ENCODE measurements at places on chromosomes 12 and 14. TPM values are rescaled to one million over a fixed set of nuclear protein-coding genes. Genes with fewer than 3 reads are reported as not detected.
A peak's percentile ranks its signal among the peaks of the same experiment; 100 is the strongest.

- H3K4me3 ChIP-seq: no peak overlapping the region
- H3K27ac ChIP-seq: no peak overlapping the region
- H3K36me3 ChIP-seq: no peaks in the 10 kb centered on the region
- no peak for DNase-seq
- H3K4me1 ChIP-seq: no peaks in the 10 kb centered on the region
Observed at GRCh38 chr14:83483063-83483462, 1949.4 kb upstream of the SEL1L start.

GRCh38 chr14:52951681-52952554 lies 1.1 kb upstream of the FERMT2 start:
- H3K27me3 ChIP-seq: peaks cover 43% of the 10 kb centered on the region
- peak; percentile 2 for DNase-seq
- peak overlapping the region; percentile 56 for H3K4me3 ChIP-seq
- peaks cover 28% of the 10 kb centered on the region for H3K4me1 ChIP-seq
- H3K27ac ChIP-seq: no peak overlapping the region

GRCh38 chr12:118183155-118183554 lies 47.2 kb downstream of the PEBP1 start:
- no peak for DNase-seq
- H3K27me3 ChIP-seq: no peaks in the 10 kb centered on the region
- no peak overlapping the region for H3K4me3 ChIP-seq
- H3K36me3 ChIP-seq: peaks cover 21% of the 10 kb centered on the region
- H3K4me1 ChIP-seq: peaks cover 27% of the 10 kb centered on the region

DNA sequence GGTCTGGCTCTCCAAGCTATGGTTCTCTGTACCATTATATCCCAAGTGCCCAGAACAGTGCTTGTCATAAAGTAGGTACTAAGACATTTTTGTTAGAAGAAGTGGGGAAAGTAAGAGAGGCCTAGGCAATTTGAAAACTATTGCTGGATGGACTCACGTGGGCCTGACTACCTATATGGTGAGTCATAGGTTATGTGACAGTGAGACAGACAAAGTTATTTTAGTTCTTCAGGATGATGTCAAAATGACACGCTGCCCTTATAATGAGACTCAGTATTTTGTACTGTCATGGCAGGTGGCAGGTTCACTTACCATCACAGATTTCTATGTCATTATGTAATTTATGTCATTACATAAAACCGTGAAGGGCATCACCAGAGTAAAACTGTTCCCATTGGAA lies 53.1 kb downstream of the PARP11 start:
- H3K27ac ChIP-seq: no peak overlapping the region
- H3K4me3 ChIP-seq: no peak overlapping the region
- DNase-seq: no peak
- H3K27me3 ChIP-seq: no peaks in the 10 kb centered on the region
- H3K4me1 ChIP-seq: no peaks in the 10 kb centered on the region

GRCh38 chr14:60512973-60513571 lies 4.1 kb downstream of the SIX6 start:
- H3K36me3 ChIP-seq: peaks cover 2% of the 10 kb centered on the region
- H3K4me1 ChIP-seq: peaks cover 29% of the 10 kb centered on the region

GRCh38 chr12:26471560-26471959 lies 276.2 kb downstream of the SSPN start:
- no peaks in the 10 kb centered on the region for H3K27me3 ChIP-seq
- H3K4me1 ChIP-seq: no peaks in the 10 kb centered on the region
- H3K36me3 ChIP-seq: peaks cover 24% of the 10 kb centered on the region
- no peak overlapping the region for H3K27ac ChIP-seq
- DNase-seq: no peak

DNA sequence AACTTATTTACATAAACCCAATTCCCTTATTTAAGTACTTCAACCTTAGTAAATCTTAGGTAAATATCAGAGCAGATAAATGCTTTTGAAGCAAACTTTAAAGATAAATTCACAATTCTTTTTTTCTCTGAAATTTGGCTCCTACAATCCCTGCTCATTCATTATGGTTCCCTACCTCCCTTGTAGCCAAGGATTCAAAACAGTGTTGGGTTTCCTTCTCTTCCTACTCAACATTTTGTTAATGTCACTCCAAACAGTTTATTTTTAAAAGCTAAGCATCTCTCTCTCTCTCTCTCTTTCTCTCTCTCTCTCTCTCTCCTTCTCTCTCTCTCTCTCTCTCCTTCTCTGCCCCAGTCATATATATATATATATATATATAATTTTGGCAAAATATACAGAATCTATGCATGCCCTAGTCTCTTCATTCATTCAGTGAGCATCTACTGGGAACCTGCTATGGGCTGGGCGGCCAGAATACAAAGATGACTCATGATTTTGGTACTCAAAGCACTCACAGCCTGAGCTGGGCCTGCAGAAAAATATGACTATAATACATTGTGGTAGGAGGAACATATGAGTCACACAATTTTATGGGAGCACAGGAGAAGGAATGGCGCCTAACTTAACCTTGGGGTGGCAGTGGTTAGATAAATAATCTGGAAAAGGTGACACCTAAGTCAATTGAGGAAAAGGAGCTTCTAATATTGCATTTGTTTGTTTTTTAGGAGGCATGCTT lies 123.7 kb upstream of the DHRS4 start:
- DNase-seq: peak; percentile 5
- no peak overlapping the region for H3K4me3 ChIP-seq
- H3K4me1 ChIP-seq: peaks cover 2% of the 10 kb centered on the region
- H3K27me3 ChIP-seq: no peaks in the 10 kb centered on the region

DNA sequence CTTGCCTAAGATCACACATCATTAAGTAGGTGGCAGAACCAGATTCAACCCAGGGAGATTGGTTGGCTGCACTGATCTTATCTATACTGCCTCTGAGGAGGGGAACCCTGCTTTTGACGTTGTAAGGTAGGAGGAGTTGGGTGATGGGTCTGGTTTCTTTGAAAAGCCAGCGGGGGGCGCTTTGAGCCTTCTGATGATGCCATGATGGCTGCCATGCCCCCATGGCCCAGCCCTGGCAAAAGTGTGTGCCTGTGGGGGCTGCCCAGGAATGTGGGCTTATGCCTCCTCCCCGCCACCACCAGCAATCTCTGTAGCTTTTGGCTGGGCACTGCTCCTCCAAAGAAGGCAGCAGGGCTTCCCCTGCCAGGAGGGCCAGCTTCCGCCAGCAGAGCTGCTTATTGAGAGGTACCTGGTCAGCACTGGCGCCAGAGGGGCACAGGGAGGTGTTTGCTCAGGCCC lies 224.3 kb downstream of the SLC41A2 start:
- peak; percentile 60 for DNase-seq
- H3K27me3 ChIP-seq: no peaks in the 10 kb centered on the region
- no peak overlapping the region for H3K4me3 ChIP-seq

DNA sequence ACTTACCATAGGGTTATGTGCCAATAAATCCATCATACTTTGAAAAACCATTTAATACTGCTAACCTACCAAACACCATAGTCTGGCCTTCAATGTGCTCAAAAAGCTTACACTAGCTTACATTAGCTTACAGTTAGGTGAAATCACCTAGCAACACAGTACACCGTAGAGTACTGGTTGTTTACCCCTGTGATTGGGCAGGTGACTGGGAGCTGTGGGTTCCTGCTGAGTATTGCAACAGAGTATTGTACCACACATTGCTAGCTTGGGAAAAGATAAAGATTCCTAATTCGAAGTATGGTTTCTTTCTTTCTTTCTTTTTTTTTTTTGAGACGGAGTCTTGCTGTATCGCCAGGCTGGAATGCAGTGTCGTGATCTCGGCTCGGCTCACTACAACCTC lies 5.6 kb downstream of the ATP5MC2 start:
- H3K36me3 ChIP-seq: peaks cover 64% of the 10 kb centered on the region
- no peak overlapping the region for H3K4me3 ChIP-seq
- DNase-seq: no peak
- peaks cover 34% of the 10 kb centered on the region for H3K4me1 ChIP-seq

DNA sequence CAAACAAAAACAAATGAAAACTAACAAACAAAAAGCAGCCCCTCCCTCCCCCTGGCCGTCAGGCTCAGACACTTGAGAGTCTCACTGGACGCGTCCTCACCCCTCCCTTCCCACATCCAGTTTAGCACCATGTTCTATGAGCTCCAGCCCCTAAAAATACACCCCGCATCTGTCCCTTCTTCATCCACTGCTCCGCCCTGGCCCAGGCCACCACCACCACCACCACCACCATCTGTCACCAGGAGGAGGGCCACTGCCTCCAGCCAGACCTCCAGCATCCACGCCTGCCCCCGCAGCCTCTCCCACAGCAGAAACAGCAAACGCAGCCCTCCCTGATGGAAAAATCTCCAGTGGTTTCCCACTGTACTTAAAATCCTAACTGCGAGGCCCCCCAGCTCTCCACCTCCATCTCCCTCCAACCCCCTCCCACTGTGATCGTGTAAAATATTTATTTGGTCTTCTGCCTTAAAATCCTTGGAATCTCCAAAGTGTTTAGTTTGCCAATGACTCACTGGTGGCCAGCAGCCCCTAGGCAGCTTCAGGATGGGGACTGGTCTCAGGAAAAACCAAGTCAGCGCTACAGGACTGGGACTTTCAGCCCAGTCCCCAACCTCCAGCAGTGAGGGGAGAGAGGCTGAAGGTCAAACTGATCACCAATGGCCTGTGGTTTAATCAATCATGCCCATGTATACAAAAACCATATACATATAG lies 95.1 kb downstream of the SCARB1 start:
- H3K4me3 ChIP-seq: no peak overlapping the region
- peaks cover 23% of the 10 kb centered on the region for H3K4me1 ChIP-seq
- H3K27ac ChIP-seq: no peak overlapping the region
- no peak for DNase-seq
- peaks cover 20% of the 10 kb centered on the region for H3K27me3 ChIP-seq
- H3K36me3 ChIP-seq: peaks cover 9% of the 10 kb centered on the region

- no peak overlapping the region for H3K4me3 ChIP-seq
- no peak overlapping the region for H3K27ac ChIP-seq
- no peak for DNase-seq
- no peaks in the 10 kb centered on the region for H3K27me3 ChIP-seq
Observed at GRCh38 chr12:67765776-67766766, 117.5 kb downstream of the DYRK2 start.

DNA sequence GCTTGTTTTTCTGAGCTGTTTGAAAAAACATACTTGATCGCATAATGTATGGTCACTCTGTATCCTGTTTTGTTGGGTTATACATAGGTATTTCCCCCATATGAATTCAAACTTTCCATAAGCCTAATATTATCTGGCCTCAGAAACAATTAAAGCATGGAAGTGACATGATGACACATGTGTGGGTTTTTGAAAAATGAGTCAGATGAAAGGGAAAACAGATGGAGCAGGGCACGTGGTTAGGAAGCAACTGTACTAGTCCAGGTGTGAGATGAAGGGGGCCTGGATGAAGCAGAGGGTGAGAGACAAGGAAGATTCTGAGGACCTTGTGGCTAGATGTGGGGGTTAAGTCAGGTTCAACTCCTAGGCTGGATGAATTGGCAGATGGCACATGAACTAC lies 92.7 kb upstream of the DNM1L start:
- H3K27ac ChIP-seq: peak overlapping the region; percentile 64
- H3K4me1 ChIP-seq: peaks cover 53% of the 10 kb centered on the region
- peaks cover 2% of the 10 kb centered on the region for H3K36me3 ChIP-seq
- no peak overlapping the region for H3K4me3 ChIP-seq
- H3K27me3 ChIP-seq: no peaks in the 10 kb centered on the region

DNA sequence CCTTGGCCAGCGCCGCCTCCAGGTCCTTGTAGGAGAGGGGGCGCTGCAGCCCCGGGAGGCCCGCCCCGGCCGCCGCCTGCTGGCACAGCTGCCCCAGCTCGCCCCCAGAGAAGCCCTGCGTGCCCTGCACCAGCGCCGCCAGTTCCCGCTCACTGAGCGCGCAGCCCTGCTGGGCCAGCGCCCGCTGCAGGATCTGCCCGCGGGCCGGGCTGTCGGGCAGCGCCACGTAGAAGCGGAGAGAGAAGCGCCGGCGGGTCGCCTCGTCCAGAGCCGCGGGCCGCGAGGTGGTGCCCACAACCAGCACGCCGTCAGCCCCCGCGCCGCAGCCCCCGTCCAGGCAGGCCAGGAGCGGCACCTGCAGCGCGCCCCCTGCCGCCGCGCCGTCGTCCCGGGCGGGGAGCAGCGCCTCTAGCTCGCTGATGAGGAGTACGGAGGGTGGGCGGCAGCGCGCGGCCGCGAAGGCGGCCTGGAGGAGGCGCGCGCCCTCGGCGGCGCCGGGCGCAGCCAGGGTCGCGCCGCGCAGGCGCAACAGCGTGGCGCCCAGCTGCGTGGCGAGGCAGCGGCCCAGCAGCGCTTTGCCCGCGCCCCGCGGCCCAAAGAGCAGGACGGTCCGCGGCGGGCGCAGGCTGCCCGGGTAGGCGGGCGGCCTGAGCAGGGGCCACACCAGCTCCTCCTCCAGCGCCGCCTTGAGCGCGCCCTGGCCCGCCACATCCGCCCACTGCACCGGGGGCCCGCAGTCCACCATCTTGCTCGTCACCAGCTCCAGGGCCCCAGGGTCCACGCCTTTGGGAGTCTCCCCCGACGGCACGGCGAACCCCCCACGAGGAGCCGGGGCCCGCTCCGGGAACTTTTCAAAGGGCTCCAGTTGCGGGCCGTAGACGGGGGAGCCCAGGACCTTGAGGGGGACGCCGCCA lies 27.7 kb downstream of the FIGNL2 start:
- H3K27ac ChIP-seq: peak overlapping the region; percentile 30
- H3K36me3 ChIP-seq: no peaks in the 10 kb centered on the region
- peak; percentile 90 for DNase-seq
- H3K4me1 ChIP-seq: peaks cover 14% of the 10 kb centered on the region

DNA sequence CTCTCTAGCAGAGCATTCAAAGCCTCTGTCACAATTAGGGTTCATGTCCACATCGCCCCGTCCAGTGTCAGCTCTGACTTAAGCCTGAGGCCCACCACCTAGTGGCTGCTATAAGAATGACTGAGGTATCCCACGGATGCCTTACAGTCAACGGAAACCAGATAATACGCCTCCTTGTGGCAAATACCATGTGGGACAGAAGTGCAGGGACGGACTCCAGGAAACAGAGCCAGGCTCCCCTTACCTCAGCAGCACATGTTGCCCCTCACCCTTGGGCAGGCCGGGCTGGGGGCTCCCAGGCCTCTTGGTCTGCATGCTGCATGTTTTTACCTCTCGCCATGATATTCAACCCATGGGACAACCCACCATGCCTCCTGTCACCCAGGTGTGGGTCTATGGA lies 86.3 kb downstream of the VWF start:
- no peak overlapping the region for H3K4me3 ChIP-seq
- no peaks in the 10 kb centered on the region for H3K27me3 ChIP-seq
- DNase-seq: peak; percentile 71
- H3K4me1 ChIP-seq: peaks cover 2% of the 10 kb centered on the region

GRCh38 chr12:62839869-62840660 lies 94.9 kb downstream of the PPM1H start:
- H3K4me3 ChIP-seq: no peak overlapping the region
- no peak for DNase-seq
- no peaks in the 10 kb centered on the region for H3K4me1 ChIP-seq
- H3K36me3 ChIP-seq: no peaks in the 10 kb centered on the region

GRCh38 chr14:97250931-97251330 lies 453.7 kb downstream of the VRK1 start:
- no peak overlapping the region for H3K27ac ChIP-seq
- H3K4me1 ChIP-seq: peaks cover 25% of the 10 kb centered on the region
- DNase-seq: no peak

Gene P2RX2
- total RNA-seq: not detected

Gene SLC7A8
- total RNA-seq: 1.9 TPM

Gene KLRC2
- total RNA-seq: 2.6 TPM

Gene NUMB
- 31.8 TPM for total RNA-seq

Gene ARHGEF40
- total RNA-seq: 0.23 TPM

Gene TRHDE
- total RNA-seq: not detected

Gene GALNT6
- total RNA-seq: 18.0 TPM

Gene LUM
- total RNA-seq: not detected
